ENCODE measurements at places on chromosomes 2 and 18.

GRCh38 chr2:43227830-43228281, 1.4 kb upstream of the ZFP36L2 start:
- DNase-seq, result no peak

GRCh38 chr2:237625216-237625705, 2.1 kb upstream of the LRRFIP1 start:
- no peak for DNase-seq

- DNase-seq, result no peak
Observed at GRCh38 chr2:38815936-38816335, 37.9 kb downstream of the GEMIN6 start.

DNA sequence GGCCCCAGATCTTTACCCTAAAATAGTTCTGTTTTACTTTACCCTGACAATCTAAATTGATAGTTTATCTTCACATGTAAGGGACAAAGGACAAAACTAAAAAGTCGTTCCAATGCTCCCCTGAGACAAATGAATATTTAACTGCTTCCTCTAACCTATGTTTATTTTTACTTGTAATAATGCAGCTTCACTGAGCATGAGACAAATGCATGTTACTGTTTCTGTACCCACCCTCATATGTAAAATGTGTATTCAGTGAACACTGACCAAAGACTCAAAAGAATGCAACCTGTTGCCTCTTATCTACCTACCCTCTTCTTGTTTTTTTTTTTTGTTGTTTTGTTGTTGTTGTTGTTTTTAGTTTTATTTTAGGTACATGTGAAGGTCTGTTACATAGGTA, 1570.9 kb upstream of the SLC39A10 start:
- DNase-seq, result no peak

GRCh38 chr2:225004597-225004996, 37.7 kb downstream of the DOCK10 start:
- DNase-seq, result no peak

- no peak for DNase-seq
Observed at GRCh38 chr2:121442889-121443288, 87.8 kb upstream of the RNU4ATAC start.

- no peak for DNase-seq
Observed at GRCh38 chr2:103268841-103269498, 507.1 kb downstream of the TMEM182 start.

GRCh38 chr2:214504599-214505376, 93.9 kb downstream of the VWC2L start:
- no peak for DNase-seq

DNA sequence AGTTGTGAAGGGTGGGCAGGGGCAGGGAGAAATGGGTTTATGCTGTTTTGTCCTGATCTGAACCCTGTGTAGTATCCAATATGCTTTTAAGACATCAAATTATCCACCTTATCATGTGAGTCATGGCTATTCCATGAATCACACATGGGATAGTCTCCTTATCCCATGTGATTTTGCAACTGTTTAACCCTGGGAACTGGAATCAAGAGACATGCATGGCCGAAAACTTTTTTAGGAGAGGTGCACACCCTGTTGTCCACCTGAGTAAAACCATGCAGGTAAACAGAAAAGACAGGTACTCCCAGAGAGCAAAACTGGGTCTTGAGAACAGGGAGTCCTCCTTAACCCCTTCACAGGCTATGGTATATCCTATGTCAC, 490.6 kb upstream of the HS6ST1 start:
- DNase-seq, result no peak

- no peak for DNase-seq
Observed at GRCh38 chr2:43251171-43251731, 24.8 kb upstream of the ZFP36L2 start.

DNA sequence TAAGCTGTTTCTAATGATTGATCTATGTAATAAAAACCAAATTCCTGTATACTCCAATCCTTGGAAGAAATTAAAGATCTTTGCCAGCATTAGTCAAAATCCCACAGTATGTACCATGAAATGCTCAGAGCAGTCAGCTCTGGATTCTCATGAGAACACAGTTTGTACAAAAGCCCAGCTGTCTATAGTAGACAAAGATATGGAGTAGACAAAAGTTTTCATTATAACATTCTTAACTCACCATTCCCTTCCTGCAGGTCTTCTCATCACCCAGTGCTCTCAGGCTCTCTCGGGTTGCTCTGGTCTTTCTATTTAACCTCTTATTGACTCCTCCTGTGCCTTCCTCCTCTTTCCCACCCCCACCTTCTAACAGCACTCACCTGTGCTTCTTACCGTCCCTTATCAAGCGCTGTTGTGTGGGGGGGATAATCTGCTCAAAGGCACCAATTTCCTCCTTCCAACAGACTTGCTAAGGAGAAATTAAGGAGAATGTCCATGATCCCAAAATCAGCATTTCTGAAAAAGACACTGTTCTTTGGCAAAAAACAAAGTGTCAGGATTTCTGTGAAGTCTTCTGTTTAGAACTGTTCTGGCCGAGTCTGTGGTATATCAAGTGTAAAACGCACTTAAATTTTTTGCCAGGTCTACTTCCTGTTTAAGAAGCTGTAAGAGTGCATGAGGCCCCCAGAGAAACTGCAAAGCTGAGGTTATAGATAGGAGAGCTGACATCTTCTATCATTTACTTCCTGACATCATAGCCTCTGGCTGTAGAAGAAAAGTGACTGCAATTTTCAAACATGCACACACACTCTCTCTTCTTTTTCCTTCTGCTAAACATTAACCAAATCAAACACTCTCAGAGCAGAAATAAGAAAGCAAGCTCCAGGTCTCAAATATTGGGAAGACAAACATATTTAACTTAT, 144.1 kb downstream of the EVA1A start:
- DNase-seq, result no peak

DNA sequence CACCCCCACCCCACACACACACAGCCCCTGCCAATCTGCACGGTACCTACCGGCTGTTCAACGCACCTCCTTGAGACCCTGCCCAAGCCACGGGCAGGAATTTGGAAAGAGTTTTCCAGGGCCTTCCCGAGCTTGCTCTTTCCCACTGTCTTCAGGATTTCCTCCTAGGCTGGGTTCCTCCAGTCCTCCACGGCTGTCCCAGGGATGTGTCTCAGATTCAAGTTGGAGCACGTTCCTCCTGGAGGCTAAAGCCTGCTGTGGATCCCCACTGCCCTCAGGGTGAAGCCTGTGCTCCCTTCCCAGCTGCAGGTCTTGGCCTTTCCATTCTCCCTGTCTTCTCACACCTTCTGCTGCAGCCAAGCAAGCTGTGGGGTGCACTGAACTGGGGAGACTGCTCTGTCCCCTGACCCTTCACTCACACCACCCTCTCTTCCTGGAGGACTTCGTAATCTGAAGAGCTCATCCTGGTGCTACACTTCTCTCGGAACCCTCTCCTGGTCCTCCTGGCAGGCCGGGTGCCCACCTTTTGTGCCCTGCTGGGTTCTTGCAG, 54.9 kb upstream of the HS6ST1 start:
- no peak for DNase-seq

DNA sequence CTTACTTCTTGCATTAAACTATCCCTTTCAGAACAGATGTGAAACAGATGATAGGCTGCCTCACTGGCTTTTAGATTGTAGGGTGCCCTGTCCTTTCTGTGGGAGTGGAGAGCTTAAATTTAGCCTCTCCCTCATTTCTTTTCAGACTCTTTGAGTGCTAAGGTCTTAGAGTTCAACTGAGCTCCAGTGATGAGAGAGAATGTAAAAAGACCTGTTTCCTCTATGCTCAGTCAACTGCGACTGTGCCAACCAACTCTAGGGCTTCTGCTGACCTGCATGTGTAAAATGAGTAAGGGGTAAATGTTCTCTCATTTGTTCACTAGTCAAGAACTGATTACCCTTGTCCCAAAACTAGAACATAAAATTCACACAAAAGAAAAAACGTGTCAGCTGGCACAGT, 104.8 kb upstream of the TGFA start:
- DNase-seq, result no peak

DNA sequence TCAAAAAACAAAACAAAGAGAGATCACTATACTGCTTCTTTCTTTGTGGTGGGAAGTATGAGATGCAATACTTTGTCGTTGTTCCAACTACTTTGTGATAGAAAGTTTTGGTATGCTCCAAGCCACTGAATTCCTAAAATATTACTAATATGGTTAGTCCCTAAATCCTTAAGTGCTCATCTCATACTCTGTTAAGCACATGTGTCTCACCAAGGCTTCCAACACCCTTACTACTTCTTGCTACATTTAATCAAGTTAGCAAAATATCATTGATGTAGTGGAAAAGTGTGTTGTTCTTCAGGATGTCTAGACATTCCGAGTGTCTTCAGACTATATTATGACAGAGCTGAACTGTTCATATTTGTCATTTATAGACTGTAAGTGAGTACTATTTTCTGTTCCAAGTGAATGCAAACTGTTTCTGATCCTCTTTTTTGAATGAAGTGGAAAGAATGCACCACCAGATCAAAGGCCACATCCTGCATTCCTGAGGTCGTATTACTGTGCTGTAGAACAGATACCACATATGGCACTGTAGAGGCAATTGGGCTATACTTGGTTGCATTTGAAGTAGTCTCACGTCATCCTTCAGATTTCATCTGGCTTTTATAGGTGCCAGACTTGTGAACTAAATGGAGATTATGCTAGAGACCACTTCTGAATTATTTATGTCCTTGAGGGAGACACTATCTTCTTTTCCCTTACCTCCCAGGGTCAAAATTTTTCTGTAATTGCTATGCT, 298.4 kb upstream of the ZNF521 start:
- no peak for DNase-seq

GRCh38 chr18:79121746-79122474, 52.7 kb downstream of the ATP9B start:
- no peak for DNase-seq

GRCh38 chr2:239275847-239276831, 124.7 kb downstream of the HDAC4 start:
- no peak for DNase-seq

DNA sequence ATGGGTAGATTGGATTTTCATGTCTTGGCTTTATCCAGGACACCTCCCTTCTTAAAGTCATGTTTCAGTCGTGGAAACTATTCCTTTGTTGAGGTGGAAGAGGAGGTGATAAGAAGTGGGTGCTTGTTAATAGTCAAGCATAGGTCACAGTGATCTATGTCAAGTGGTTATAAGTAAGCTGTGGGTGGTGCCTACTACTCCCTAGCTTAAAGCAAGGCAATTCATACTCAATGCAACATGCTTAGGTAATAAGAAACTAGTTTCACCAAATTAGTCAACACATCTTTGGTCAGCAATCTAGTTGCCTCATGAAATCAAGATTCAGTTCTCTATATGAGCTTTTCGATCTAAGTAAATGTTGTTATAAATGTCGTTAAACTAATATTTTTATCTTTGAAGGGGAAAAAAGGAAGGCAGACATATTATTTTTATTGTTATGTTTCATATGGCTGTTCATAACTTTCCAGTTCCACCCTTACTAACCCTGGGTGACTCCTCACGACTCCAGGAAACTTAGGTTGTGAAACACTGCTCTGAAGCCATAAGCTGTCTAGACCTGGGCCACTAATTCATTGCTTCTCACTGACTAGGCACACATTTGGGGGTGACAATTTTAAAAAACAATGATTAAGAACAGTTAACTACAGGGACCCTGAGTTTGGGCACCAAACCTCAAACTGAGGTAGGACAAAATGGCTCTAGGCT, 5.8 kb upstream of the ABCB11 start:
- DNase-seq, result no peak

DNA sequence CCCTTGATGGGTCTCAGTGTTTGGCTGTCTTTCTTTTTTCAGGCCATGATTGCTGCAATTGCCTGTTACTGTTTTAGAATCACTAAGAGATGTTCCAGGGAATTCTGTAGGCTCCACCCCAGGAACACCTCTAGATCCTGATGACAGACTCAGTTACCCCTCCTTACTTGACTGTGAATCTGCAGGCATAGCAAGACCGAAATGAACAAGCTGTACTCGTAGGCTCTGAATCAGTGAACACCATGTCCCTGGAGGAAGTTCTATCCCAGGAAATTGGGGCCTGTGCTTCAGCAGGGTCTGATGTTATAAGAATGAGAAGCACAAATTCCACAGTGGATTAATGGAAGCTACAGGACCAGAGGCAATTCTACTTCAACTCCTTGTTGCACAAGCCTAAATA, 148.6 kb downstream of the COPS8 start:
- DNase-seq, result no peak

DNA sequence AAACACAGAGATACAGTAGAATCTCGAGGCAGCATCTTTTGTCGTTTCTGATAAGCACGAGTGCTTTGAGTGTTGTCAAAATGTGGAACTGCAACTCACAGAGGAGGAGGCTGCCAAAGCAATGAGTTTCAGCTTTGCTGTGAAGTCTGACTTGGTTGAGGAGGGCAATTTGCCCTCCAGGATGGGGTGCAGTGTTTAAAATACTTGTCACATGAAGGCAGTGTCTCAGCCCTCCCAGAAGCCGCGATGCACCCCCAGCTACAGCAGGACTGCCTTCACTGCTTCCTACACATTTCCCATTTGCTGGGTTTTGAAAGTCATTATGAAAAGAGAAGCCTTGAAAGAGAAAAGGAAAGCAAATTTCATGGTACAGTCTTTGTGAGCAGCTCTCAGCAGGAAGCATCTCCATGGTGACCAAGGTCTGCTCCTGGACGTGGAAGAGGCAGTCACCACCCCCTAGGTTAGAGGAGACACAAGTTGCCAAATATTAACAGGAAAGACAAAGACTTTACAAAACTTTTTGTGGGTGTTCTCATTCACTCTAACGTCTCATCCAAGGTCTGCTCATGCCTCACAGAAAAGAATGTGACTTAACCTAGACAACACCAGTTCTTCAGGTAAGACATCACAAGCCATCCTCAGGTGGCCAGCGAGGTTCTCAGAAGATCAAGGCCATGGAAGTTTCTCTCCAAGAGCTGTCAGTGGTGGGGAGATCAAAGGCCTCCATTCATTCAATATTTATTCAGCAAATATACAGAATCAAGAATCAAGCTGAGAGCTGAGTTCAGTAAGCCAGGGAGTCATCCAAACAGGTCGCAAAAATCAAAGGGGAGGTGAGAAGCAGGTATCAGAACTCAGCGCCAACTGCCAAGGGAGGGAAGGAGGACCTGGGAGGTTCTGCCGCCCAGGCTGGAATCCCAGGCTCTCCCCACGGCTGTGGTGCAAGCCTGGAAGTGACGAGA, 476.0 kb downstream of the EIPR1 start:
- DNase-seq, result no peak

DNA sequence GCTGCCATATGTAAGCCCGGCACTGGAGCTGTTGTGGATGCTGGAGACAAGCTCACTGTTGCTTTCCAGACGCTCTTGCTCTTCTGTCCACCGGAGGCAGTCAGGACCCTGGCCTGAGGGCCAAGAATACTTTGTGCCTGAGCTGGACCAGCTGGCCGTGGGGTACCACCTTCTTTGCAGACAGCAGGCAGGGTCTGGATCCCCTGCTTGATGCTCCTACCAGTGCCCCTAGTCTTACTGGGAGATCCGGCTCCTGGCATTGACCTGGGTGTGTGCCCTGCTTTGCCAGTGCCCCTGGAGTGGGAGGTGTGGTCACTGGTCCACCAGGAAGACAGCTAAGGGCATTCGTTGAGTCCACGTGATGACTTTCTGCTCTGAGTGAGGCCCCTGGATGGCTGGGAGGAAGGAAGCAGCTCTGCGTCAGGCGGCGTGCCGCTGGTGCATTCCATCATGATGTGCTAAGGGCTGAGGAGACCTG, 59.3 kb downstream of the LRRFIP1 start:
- no peak for DNase-seq

GRCh38 chr18:22678486-22678885, 254.6 kb upstream of the RBBP8 start:
- no peak for DNase-seq

All from T-helper 9 cell (primary cell).